ENCODE measurements at places on chromosomes 5 and 9.

DNA sequence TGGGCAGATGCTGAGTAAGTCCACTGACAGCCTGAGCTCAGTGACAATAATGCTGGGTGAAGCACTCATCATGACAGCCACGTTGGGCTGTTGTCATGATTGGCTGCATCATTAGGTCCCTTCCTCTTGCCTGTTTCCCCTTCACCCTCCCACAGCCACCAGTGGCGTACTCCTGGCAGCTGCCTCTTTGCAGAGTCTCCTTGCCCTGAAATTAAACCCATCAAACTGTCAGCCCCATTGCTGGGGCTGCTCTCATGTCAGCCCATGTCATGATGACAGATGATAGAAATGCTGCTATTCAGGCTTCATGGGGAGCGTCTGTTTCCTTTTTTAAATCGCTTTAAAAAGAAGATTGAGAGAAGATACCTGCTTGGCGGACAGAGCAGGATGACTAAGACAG, 327.4 kb downstream of the AGTPBP1 start:
- no peak for DNase-seq

- no peak for DNase-seq
Measured at GRCh38 chr5:123438902-123439301, 15.7 kb upstream of the CEP120 start.

DNA sequence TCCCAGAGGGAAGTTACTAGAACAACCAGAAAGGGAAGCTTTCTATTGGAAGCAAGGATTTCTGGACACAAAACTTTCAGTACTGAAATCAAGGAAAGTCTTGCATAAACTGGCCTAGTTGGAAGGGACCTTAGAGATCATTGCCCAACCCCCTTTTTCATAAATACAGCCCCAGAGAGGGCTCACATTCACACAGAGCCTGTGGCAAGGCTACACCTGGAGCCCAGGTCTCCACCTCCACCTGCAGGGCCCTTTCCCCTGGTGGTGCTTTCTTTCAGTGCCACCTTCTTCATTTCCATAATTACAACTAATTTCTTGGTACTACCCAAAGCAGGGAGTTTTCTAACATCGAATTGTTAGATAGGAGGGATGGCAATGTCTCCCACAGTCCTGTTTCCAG, 85.7 kb downstream of the ADRB2 start:
- DNase-seq, result no peak

GRCh38 chr9:20437476-20437875, 184.8 kb downstream of the MLLT3 start:
- DNase-seq, result no peak

GRCh38 chr5:130541617-130542221, 623.3 kb downstream of the HINT1 start:
- DNase-seq, result no peak

GRCh38 chr5:158324236-158324635, 465.3 kb upstream of the CLINT1 start:
- no peak for DNase-seq

GRCh38 chr9:136404801-136405136, 4.8 kb upstream of the SNAPC4 start:
- DNase-seq, result no peak

- DNase-seq, result no peak
Measured at GRCh38 chr5:101678481-101679193, 617.4 kb downstream of the SLCO4C1 start.

DNA sequence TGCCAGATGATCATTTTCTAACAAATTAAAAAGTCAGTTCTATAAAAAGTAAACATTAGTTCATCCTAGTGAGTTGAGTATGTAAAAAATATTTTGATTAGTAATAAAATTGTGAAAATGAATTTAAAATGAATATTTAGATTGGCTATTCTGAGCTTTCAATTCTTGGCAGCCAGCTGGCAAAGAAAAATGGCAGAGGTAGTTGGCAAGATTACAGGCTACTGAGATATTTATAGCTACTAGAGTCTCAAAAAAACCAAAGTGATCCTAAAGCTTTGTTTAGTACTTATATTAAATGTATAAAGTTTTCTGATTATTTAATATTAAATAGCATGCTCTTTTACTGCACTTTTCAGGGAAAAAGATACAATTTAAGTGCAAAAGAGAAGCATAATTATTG, 25.0 kb downstream of the SGTB start:
- DNase-seq, result no peak

- DNase-seq, result no peak
Measured at GRCh38 chr5:1885868-1886845, 3.4 kb upstream of the IRX4 start.

DNA sequence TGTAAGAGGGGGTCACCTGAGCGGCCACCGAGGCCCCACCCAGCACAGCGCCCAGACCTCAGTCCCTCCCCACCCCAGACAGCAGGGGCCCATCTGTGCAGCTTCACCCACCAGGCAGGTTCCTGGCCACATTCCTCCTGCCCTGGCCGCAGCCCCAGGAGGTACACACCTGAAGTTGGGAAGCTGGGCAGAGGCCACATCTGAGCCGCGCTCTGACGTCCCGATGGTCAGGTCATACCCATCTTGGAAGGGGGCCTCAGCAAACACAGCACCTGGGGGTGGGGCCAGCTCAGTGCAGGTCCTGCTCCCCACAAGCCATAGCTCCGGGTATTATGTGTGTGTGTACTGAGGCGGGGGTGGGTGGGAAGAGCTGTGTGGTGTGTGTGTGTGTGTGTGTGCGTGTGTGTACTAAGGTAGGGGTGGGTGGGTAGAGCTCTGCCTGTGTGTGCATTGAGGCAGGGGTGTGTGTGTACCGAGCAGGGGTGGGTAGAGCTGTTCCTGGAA, 5.6 kb downstream of the SPOUT1 start:
- no peak for DNase-seq

DNA sequence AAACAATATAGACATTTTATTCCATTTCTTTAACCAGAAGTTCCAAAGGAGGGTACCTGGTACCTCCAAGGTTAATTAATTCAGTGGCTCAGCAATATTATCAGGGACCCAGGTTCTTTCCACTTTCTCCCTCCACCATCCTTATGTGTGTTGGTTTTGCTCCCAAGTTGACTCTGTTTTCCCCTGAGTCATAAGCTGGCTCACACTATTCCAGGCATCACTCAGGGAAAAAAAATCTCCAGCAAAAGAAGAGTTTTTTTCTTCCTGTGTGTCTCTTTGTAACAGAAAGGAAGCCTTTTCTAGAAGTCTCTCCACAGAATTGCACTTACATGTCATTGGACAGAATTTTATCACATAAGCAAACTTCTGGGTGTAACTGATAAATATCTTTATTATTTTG, 31.2 kb upstream of the GALNT10 start:
- DNase-seq, result no peak

GRCh38 chr5:26833596-26833995, 204.8 kb downstream of the CDH9 start:
- DNase-seq, result no peak

- DNase-seq, result no peak
Measured at GRCh38 chr5:134563962-134564361, 38.5 kb downstream of the JADE2 start.

DNA sequence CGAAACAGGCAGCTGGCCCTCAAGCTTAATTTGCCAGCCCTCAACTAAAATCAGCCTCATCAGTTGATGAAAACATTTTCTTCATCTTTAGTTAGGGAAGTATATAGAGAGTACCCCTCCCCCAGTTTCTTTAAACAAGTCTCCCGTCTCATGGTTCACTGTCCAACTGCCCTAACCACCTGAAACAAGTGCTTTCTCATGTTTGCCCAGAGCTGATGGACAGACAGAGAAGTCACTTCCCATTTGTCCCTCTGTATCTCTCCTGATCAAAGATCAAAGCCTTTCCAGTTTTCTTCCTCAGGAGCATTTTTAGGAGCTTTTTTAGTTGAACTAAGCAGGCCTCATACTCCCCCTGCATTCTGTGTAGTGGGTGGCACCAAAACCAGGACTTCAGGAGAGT, 21.7 kb downstream of the FUBP3 start:
- DNase-seq, result no peak

DNA sequence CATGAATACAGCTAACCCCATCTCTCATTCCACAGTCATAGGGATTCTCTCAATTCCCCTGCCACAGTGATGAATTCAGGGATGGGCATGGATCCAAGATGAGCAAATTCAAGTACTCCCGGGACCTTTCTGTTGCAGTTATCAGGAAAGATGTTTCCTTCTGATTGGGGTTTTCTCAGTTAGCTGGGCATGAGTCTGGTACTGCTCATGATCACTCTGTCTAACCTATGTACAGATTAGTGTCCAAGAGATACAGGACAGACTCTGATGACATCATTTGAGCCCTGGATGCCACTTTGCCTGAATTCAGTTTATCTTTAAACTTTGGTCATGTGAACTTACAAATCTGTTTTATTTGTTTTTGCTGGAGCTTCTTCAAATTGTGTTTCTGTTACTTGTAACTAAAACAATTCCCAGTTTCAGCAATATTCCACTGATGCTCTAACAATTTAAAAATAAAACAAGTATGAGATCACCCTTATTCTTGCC, 257.7 kb upstream of the KLF9 start:
- no peak for DNase-seq

DNA sequence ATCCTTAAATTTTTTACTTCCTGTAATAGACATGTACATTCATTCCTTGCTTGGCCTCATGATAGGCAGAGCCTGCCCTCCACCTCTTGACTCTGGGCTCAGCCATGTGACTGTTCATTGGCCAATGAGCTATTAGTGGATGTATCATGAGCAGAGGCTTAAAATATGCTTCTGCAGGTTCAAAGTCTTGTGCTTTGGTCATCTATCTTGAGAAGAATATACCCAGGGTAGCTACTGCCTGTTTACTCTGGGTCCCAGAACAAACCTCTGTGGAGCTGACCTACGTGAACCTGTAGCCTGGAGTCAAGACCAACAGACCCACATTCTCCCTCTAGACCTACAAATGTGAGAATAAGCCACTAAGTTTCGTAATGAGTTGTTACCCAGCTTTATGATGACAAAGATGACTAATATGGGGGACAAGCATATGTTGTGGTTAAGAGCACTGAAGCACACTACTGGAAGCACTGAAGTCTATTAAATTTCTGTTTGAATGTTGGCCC, 244.4 kb downstream of the MAST4 start:
- DNase-seq, result no peak

GRCh38 chr5:130138406-130139045, 234.3 kb downstream of the CHSY3 start:
- no peak for DNase-seq

GRCh38 chr5:133554279-133554678, 58.1 kb downstream of the FSTL4 start:
- DNase-seq, result no peak

GRCh38 chr9:137166380-137167229, 3.2 kb downstream of the LRRC26 start:
- no peak for DNase-seq

GRCh38 chr5:73363911-73364730, 84.5 kb downstream of the FOXD1 start:
- no peak for DNase-seq

- no peak for DNase-seq
Measured at GRCh38 chr5:145104106-145104505, 731.0 kb downstream of the PRELID2 start.

DNA sequence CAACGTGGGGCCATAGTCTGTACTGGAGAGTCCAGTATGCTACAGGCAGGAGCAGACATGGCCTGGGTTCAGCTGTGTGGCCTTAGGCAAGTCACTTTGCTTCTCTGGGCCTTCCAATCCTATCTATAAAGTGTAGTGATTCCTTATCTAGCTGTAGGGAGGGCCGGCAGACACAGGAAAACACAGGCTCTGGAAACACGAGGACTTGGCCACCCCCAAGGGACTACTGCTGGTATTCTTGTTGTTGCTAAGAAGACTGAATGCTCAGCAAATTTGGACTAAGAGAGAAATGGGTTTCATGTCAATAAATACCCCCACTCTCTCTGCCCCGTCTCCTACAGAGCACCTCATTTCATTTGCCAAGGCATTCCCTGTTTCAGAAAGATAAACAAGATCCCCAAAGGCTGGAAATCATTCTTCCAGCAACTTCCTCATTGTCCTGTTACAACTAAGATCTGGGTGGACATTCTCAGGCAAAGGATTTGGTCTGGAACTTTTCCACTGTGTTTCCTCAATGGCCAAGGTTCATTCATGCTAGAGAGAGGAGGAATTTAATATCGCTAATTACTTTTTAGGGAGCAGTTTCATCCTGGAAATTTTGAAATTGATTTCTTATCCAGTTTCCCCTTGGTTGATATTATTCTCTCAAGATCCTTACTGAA, 105.8 kb downstream of the GABBR2 start:
- no peak for DNase-seq

GRCh38 chr9:1994180-1994579, 21.0 kb upstream of the SMARCA2 start:
- DNase-seq, result no peak

DNA sequence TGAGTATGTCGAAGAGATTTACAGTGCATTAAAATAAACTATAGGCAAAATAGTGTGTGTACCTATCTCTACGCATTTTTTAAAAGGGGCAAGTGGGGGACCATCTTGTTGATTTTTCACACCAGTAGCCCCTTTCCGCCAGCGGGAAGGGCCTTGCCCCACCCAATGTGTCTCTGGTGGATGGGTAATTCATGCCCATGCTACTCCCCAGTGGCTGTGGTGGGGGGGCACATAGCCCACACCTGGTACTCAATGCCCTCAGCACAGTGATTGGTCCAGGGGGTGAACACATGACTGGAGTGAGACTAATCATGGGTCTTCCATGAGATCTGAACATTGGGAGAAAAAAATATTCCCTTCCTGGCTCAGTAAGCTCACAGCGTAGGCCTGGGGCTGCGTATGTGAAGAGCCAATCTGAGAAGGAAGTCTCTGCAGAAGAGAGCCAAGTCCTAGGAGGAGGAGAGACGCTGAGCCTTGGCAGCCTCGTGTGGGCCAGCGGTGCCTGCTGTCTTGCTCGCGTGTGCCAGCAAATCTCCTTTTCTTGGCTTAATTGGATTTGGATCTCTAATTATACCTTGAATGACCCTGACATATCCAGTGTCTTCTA, 103.4 kb downstream of the ADAMTS2 start:
- no peak for DNase-seq

DNA sequence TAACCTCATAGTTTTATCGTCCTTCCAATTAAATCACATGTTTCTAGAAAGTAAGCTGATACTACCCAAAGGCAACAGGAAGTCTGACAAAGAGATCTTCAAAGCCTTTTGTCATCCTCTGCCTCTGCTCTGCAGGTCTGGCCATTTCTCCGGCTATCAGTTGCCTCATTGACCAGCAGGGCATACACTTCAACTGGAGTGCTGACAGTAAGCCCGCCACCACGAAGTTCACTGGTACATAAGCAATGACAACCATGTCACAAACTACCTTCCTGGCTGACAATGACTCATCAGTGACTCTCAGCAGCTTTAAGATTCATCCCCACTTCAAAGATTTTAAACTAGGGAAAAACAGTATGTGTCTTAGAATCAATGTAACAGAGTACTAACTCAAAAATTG, 20.6 kb downstream of the SPTLC1 start:
- DNase-seq, result no peak

GRCh38 chr9:2291980-2292704, 277.0 kb downstream of the SMARCA2 start:
- no peak for DNase-seq

Measured in stimulated activated naive CD4-positive, alpha-beta T cell treated with Interleukin-2 at 50 U/mL for 16 hours (primary cell).